ENCODE measurements at places on chromosomes 3 and 15. TPM values are rescaled to one million over a fixed set of nuclear protein-coding genes. Genes with fewer than 3 reads are reported as not detected.
A peak's percentile ranks its signal among the peaks of the same experiment; 100 is the strongest.

DNA sequence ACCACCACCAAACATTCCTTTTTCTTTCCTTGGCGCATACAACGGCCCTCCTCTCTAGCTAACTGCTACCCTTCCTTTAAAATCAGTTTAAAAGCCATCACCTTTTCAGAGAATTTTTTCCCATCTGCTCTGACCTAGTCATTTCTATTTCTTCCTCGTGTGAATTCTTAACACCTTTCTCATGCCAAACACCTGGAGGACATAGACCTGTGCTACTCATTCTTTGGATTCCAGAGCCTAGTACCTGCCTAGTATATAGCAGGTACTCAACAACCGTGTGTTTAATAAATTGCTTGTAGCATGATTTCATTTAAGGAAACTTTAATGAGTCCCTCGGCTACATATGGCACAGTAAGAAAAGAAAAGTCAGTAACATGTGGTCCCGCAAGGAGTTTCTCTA is 2.0 kb upstream of the TPM1 start:
- no peak for DNase-seq

GRCh38 chr3:152302521-152303021 is 33.8 kb downstream of the MBNL1 start:
- DNase-seq: peak; percentile 39

DNA sequence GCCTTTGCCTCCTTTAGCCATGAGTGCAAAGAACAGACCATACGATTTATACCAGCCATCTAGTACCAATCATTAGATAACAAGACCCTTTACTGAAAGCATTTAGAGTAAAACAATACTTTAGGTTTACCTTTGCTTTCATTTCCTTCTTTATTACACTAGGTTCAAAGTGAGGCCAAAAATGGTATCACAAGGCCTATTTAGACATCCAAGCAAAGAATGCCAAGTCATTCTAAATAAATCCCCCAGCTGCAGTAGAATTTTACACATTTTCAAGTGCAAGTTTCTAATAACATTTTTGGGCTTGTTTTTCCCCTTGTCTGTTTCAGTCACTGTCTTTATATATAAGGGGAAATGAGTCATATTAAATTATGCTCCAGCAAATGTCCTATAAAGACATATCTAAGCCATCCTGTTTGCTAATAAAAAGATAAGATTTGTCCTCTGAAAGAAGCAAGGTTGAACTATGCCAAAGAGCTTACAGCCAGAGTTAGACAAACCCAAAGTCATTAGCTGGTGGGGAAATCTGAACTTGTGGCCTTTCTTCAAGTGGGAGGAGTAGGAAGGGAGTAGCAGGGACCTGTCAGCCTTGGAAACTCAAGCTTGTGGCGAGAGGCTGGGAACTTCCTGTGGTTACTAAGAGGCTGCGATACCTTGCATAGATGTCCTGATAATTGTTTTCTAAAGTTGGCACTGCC is 232.7 kb downstream of the MECOM start:
- peak; percentile 72 for DNase-seq

DNA sequence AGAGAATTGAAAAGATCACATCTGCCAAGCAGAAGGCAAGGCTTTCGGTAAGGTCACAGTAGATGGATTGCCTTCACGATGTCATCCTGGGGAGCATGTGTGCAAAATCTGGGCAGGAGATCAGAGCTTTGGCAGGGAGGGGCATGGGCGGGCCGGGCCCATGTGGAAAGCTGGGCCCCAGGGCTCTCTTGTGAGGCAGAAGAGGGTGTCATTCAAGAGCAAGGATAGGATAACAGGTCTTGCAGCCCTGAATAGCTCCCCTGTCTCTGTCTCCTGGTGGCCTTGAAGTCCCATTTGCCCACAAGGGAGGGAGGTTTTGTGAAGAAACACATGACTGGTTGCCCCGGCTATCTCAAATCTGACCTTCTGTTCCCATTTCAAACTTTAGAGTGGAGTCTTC is 172.0 kb downstream of the OPA1 start:
- DNase-seq: no peak

DNA sequence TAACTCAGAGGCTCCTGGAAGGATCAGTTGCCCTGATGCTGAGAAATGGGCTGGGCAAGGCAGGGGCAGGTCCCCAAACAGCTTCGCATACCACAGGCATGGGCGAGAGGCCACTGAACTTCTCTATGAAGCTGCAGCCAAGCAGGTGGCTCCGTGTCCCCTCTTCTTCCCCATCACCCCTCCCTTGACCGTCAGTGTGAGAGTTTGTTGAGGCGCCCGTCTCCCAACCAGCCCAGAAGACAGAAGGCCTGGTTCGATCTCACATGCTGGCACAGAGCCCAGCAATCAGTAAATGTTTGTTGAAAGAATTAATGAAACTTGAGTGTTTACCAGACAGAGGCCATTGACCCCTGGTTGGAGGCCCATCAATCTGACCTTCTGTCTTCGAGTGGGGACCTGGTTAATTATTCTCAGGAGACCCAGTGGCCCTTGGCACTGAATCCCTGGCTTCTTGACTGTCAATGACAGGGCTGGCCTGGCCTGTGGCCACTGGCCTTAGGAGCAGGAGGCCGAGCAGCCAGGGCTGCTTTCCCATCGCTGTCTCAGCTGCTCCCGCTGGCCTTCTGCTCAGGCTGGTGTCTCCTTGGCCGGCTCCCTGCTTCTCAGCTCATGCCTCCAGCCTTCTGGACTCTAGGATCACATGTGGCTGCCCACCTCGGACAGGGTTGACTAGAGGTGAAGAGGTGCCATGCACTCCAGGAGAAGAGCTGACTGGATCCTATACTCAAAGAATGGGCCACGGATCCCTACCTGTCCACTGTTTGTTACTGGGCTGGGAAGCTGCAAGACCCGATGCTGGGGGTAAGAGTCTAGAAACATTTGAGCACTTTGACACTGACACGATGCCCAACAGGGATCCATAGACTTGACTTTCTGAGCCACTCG is 113.4 kb downstream of the ASB7 start:
- DNase-seq: no peak

The PIGBOS1 gene
- 22.9 TPM for polyA plus RNA-seq

The SLC12A1 gene
- polyA plus RNA-seq: 0.06 TPM

The ZNF502 gene
- polyA plus RNA-seq: 4.7 TPM

The GPR62 gene
- 0.32 TPM for polyA plus RNA-seq

The IGF1R gene
- 11.5 TPM for polyA plus RNA-seq

The SCN11A gene
- 0.32 TPM for polyA plus RNA-seq

All from urinary bladder (tissue), 4 donors.